ENCODE measurements at places on chromosomes 1 and 21.

DNA sequence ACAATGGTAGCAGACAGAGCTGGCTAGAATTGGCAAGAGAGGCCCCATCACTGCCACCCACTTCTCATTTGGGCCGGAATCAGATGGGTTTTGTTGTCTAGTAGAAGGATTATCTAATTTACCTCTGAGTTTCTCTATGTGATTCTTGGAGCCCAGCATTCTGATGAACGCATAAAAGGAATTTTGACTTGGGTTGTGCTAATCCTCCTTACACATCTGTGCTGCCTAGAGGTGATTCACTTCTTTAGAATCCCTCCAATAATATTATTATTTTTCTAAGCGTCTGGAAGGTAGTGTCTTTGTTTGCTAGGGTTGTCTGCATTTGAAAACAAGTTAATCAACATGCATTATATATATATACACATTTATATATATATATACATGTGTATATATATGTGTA is 118.1 kb downstream of the RUNX1 start:
- no peak for DNase-seq

DNA sequence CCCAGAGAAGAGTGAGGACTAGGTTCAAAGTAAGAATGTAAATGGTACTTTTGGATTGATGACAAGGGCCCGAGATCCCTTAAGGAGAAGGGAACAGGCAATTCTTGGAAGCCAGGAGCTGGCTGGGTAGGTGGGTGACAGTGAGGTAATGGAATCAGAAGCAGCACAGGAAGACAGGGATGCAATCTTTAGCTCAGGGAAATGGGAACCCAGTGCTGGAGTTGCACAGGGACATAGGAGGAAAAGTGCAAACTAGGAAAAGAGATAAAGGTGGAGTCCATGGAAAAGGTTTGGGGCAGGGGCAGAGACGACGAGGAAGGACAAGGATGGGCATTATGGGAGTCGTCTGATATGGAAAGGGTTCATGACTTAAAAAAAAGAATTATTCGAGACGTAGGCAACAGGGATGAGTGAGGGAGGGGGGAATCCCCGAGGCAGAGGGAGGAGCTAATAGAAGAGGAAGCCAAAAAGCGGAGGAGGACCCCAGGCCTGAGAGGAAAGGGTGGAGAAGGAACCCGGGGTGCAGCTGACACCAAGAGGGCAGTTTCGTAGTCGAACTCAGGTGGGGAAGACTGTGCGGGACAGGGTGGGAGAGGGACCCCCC is 495 bp downstream of the PI4KB start:
- peak; percentile 41 for DNase-seq

- no peak for DNase-seq
Observed at GRCh38 chr1:200029035-200029821, 1.7 kb downstream of the NR5A2 start.

DNA sequence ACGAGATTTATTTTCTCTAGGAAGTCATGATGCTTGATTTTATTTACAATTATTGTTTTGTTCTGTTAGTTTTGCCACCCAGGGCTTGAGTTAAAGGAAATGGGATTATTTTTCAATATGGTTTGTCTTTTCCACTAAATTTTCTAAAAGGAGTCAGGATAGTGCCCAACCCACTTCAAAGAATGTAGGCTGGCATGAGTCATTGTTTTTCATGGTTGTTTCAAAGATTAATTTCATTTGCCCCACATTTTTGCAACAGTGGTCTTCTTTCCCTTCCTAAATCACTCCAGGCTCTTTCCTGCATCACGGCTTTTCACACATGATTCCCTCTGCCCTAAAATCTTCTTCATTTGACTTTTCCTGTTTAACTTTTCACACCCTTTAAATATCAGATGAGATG is 2.5 kb downstream of the SLAMF6 start:
- DNase-seq, result no peak

DNA sequence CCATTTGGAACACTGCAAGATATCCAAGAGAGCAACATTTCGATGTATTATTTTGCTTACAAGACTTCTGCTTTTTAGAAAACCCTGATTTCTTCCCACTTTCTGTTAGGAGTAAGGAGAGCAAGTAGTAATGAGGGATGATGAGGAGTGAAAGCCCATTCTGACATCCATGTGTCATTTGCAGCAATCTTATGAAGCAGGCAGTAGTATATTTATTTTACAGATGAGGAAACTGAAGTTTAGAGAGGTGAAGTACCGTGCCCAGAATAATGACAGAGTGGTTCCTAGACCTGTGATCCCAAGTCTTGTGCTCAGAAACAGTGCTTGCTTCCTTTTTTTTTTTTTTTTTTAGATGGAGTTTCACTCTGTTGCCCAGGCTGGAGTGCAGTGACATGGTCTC is 7.1 kb upstream of the ZSCAN20 start:
- no peak for DNase-seq

- peak; percentile 27 for DNase-seq
Observed at GRCh38 chr1:165924117-165924516, 96.7 kb downstream of the UCK2 start.

GRCh38 chr1:44294588-44295007 is 60.5 kb downstream of the ERI3 start:
- peak; percentile 44 for DNase-seq

- DNase-seq, result peak; percentile 97
Observed at GRCh38 chr1:112522621-112523020, 13.9 kb downstream of the WNT2B start.

DNA sequence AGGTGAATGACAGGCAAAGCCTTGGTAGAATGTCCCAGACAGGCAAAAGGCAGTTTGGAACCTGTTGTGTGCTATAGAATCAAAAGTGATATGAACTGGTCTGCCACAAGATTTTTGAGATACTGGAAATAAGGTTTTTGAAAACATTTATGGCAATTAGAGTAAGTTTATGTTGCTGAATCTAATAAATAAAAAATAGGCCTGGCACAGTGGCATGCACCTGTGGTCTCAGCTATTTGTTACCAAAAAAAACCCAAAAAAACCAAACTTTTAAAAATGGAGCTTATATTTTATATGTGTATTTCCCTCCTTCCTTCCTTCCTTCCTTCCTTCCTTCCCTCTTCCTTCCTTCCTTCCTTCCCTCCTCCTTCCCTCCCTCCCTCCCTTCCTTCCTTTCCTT is 76.4 kb upstream of the ARTN start:
- DNase-seq, result no peak

All from fibroblast of villous mesenchyme (primary cell).